ENCODE measurements at places on chromosomes 7 and 10.

GRCh38 chr10:114379631-114380041 lies 24.7 kb downstream of the AFAP1L2 start:
- DNase-seq = no peak

GRCh38 chr7:738723-739454 lies 11.8 kb upstream of the PRKAR1B start:
- no peak for DNase-seq

DNA sequence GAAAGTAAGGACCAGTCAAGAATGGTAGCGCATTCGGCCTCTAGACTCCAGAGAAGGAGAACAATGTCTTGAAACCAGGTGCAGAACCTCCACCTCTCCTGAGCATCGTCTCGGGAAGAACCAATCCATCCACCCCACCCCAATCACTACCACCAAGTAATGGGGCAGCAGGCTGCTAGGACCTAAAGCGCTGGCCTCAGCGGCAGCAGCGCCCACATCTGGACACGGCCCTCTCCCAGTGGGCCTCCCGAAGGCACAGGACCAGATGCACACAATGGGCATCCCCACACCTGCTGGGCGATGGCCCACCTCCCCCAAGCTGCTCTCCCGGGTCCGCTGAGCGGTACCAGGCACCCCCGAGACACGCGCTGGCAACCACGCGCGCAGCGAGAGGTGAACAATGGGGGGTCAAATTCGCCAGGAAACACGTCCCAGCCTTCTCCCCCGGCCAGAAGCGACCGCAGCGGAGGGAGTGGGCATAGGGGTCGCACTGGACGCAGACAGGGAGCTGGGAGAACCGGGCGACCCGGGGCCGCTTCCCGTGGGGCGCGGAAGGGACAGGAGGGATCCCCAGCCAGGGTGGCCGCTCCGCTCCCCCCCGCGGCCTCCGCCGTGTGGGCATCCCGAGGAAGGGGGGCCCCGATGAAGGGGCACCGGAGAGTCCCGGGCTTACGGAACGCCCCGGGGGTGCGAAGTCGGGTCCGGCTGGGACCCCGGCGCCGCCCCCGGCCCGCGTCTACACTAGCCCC lies 506 bp downstream of the CTTNBP2 start:
- peak; percentile 11 for DNase-seq

DNA sequence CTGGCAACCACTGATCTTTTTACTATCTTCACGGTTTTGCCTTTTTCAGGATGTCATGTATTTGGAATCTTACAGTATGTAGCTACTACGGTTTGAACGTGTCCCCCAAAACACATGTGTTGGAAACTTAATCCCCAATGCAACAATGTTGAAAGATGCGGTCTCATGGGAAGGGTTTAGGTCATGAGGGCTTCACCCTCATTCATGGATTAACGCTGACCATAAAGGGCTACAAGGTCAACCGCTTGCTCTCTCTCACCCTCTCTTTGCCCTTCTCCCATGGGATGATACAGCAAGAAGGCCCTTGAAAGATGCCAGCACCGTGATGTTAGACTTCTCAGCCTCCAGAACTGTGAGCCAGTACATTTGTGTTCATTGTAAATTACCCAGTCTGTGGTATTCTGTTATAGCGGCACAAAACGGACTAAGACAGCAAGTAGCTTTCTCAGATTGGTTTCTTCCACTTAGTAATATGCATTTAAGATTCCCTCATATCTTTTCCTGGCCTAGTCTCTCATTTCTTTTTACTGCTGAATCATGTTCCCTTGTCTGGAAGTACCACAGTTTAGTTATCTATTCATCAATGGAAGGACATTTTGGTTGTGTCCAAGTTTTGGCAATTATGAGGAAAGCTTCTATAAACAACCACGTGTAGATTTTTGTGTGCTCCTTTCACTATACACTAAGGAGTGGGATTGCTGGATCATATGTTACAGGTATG lies 3.0 kb upstream of the CRYGN start:
- DNase-seq = no peak

DNA sequence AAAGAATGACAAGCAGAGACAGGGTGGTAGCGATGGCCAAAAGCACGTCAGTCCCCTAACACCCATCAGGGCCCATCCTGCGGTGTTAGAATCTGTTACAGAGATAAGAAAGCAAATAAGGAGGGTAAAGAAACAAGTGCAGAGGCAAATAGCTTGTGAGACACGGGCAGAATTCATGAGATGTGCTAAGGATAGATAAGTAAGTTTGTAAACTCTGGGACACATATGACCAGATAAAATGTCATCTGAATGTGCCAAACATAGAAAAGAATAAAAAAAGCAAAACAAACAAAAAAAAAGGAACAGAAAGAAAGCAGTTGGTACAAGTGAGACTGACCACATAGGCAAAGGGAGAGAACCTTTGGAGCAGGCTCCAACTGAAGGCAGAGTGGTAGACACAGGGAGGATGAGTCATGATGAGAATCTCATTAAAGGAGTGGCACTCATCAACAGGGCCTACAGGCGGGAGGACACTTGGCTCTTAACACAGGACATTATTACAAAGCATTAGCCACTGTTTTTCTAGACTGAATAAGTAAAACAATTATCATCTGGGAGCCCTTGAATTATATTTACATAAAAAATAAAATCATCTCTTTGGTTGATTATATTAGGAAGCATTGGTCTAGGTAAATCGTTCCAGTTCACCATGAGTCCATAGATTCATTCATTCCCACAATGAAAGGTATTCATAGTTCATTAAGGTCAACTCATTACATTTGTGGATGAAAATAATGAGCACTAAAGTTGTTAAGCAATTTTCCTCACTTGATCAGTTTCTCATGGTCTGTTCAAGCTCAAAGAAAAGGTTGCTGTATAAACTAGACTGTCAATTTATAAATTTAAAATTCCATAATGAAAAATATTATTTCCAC lies 21.5 kb upstream of the EPHB6 start:
- DNase-seq = no peak

GRCh38 chr10:23088609-23089008 lies 6.8 kb upstream of the MSRB2 start:
- DNase-seq = no peak

DNA sequence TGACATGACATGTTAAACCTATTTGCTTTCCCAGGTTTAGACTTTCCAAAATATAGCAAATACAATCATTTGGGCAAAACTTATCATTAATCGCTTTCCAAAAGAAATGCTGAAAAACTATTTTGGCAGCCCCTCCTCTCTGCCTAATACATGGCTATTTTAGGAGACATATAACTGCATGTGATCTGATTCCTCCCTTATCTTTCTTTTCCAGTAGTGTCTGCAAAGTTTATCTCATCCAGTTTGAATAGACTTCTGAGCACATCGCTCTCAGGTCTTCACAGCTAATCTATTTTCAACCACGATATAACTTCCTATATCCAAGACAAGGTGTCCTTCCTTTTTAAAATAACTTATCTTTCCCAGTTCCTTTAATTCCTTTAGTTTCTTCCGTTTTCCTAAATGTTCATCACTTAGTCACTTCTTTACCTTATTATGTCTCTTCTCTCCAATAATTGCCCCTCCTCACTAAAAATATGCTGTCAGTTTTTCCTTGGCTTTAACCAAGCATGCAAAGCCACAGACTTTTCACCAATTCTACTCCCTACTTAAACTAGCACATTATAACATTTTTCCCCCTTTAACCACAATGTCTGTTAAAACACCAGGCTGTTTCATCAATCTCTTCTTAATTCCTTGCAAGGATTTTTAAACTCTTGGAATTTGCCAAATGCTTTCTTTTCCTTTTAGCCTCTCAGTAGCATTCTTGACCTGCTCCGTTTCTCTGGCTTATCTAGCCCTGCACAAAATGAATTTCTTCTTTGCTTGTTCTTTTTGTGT lies 24.4 kb downstream of the GNG11 start:
- no peak for DNase-seq

DNA sequence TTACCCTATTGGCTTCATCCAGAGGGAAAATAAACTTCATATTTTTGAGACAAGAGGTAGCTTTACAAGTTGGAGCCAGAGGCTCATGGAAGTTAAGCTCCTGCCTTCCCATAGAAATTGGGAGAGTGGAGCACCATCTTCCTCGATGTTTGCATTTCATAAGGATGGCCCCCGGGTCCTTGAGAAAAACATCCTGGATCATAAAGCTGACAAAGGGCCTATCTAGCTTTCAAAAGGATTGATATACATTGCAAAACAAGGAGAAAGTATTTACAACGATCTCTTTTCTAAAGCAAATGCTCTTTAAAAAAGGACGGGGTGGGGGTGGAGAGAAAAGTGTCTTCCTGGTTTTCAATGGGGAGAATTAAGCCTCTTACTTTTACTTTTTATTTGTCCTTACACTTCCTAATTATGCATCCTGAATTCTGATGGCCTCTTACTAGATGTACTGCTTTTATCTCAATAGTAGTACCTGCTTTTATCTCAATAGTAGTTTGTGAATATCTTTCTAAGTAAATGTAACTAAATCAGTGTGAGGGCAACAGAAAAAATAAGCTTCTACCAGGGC lies 65.6 kb downstream of the PTPRZ1 start:
- DNase-seq = no peak

DNA sequence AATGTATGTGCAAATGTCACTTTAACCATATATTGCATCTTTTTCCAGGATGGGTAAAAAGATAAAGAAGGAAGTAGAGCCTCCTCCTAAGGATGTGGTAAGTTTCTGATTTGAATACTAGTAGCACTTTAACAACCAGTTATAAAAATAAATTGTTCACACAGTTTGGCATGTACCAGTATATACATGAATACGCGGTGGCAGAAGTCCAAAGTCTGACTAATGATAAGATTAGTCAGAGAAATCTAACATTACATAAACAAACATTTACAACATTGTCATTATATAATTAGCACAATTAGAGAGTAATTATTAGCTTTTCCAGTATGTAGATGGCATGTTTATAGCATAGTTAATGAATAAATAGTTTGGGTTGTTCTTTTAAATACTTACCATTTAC lies 4.1 kb downstream of the ARMC3 start:
- no peak for DNase-seq

- no peak for DNase-seq
Observed at GRCh38 chr7:130286881-130287280, 6.1 kb upstream of the CPA4 start.

DNA sequence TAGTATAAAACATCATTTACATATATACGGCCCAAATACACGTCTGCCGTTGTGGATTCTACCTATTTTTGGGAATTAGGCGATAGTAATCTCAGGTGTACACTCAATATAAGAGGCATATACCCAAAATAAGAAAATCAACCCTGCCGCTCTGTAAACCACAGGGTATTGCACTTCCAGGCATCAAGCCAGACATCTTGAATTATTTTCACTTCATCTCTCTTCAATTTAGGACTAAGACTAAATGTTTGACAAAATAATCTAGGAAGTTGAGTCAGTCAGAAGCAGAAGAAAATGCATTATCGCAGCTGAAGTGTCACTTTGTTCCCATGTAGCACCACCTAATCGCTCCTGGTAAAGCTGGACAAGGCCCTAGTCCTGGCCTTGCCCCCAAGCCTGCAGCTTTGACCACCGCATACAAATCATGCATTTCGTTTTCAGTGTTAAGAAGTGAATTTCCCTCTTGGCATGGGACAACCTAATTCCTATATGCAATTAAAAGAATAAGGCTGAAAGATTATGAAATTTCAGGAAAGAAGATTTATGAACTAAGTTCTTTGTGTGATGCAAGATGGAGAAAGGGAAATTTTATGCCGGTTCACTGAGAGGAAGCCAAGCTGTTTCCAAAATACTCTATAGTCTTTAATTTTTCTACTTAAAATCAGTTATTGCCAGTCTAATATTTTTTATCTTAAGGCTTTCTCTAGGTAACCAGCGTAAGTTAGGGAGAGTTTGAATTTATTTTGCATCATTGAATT lies 26.0 kb downstream of the CABCOCO1 start:
- DNase-seq = no peak

GRCh38 chr7:17230099-17230807 lies 68.2 kb upstream of the AHR start:
- no peak for DNase-seq

- no peak for DNase-seq
Observed at GRCh38 chr7:100221231-100221718, 1.5 kb downstream of the PVRIG start.

DNA sequence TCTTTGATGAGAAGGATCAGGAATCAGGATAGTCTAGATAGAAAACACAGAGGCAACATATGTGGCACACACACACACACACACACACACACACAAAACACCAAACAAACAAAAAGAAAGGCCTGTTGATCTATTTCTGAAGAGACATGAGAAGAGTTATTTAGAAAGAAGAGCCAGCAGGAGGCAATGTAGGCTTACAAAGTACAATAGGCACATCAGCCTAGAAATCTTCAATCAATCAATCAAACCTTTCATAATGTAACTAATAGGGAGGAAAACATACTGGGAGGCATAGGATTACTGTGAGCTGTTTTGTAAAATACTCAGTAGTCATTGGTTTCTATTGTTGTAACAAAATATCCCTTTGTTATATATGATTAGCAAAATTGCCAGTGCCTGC lies 47.3 kb upstream of the TES start:
- no peak for DNase-seq

DNA sequence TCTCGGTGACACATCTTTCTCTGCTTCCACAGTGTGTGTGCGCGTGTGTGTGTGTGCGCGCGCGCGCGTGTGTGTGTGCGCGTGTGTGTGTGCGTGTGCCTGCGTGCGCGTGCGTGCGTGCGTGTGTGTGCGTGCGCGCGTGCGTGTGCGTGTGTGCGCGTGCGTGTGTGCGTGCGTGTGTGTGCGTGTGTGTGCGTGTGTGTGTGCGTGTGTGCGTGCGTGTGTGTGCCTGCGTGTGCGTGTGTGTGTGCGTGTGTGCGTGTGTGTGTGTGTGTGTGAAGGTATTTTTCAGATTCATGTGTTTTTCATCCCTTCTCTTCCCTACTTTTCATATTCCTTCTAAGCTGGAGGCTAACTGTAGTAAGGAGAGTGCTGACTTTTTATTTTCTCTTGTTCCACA lies 148.4 kb downstream of the CREB5 start:
- no peak for DNase-seq

- DNase-seq = no peak
Observed at GRCh38 chr7:18684916-18685315, 189.4 kb downstream of the HDAC9 start.

- no peak for DNase-seq
Observed at GRCh38 chr10:131086094-131086493, 225.4 kb downstream of the TCERG1L start.

DNA sequence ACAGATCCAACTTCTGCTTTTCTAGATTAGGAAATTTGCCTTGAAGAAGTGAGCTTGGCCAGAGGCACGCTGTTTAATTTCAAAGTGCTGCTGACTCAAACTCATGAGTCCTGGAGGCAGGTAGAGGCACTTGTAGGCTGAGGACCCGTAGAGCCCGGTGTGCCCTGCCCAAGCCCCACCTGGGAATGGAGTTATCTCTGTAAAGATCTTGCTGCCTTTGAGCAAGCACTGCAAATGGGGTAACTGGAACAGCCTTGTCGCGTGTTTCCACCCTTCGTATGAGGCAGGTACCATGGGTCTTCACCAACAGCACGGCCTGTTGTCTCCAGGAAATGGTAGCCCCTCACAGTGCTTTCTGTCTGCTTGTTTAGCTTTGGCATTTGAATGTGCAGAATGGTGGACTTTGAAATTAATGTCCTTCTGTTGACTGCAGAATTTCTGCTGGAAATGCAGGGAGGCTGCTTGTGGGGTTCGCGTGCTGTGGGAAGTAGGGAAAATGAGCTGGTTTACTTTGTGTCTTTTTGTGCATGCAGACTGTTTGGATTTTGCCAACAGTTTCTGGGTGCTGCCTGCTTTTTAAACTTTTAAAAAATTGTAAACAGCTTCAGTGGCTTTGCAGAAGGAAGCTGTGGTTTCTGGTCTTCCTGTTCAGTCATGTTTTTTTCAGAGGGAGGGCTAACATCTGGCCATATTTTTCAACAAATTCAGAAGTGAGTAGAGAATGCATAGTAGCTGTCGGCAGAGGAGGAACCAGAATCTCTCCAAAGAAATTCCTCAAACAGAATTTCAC lies 27.2 kb downstream of the CCM2 start:
- DNase-seq = no peak
